ENCODE measurements at places on chromosomes 11 and 22.

DNA sequence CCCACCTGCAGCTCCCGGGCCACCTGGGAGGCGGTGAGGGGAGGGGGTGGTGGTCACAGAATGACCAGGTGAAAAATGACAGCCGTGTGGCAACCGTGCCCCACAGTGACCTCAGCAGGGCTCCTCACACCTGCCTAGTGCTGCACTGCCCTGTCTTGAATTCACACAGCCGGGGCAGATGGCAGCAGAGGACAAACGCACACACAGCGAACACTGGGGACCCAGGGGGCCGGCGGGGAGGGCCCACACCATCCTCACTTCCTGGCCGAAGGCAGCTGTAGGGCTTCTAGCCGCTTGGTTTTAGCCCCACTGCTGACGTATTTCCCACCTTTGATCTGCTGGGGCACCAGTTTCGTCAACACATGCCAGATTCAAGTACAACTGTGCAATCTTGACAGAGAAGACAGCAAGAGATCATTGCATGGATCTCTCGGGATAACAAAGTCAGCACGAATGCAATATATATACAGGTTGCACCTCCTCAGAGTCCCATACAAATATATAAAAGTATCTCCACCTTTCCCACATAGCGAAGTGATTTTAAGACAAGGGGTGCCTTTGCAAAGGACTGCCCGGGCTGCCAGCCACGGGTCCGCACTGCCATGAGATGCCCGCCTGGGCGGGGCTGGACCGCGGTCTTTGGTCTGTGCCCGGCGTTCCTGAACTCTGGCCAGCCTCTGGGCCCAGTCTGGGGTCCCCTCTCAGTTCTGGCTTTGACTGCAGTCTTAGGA is 26.9 kb downstream of the TRMU start:
- peak; percentile 6 for DNase-seq

- peak; percentile 56 for DNase-seq
These were observed 18.9 kb downstream of the PLAAT3 start for GRCh38 chr11:63595296-63595695.

GRCh38 chr11:21965221-21965620 is 227.7 kb upstream of the ANO5 start:
- no peak for DNase-seq

- DNase-seq: no peak
These were observed 80.8 kb upstream of the NNMT start for GRCh38 chr11:114215428-114215827.

DNA sequence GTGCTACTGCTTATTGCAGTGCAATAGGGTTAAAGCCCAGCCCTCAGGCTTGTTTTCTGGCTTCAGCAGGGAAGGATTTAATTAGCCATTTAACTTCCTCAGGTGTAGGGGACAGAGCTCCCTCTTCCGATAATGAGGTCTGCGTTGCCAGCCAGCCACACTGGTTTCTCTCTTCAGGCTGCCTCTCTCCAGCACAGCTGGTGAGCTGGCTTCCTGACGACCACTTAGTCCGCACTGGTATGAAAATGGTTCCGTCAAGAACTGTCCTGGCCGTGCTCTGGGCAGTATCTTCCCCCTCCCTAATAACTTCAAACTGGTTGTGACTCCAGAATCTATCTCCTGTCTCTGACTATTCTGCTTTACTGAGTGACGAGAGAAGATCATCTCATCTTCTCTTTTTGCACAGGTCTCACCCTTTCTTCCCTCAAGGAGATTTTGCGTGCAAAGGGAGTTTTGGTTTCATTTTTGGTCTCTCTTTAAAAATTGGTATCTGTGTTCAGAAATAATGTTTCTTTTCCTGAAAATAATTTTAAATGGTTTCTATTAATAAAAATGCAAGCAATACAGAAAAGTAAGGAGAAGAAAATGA is 49.2 kb downstream of the CNTN5 start:
- DNase-seq: no peak

- DNase-seq: no peak
These were observed 6.2 kb downstream of the DNAJC24 start for GRCh38 chr11:31375879-31376278.

DNA sequence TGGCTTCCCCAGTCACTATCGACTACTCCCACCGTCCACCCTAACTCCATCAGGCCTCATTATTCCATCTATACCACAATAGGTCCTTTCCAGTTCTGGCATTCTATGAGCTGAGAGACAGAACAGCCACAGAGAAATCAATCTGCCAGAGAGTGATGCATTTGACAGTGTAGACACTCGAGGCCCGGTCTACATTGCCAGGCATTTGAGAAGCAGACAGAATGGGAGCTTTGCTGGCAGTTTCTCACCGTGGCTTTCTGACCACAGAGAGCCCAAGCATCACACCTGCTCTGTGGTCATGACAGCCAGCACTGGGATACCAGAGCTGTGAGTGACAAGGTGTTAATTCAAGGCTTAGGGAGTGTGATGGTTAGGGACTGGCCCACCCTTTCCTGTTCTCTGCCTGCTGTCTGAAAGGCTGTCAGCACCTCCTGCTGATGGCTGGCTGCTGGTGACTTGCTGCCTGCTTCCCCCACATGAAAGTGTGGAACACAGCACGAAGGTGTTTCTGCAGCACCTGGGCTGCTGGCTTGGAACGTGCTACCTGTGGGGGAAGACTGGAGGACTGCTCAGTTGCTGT is 137.8 kb downstream of the KIRREL3 start:
- DNase-seq: no peak

- DNase-seq: no peak
These were observed 77.8 kb downstream of the APOL5 start for GRCh38 chr22:35795476-35795875.

DNA sequence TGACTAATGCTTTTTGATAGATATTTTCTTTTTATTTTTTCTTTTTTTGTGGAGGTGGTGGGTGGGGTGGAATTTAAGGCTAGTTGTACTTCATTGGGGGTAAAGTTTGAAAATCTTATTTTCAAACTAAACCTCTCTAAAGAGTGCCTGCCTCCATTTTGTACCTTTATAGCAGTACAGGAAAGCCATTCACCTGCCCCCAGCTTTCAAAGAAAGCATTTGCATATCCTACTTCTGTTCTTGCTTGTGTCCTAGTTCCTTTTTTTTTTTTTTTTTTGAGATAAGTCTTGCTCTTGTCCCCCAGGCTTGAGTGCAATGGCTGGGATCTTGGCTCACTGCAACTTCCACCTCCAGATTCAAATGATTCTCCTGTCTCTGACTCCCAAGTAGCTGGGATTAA is 766.2 kb upstream of the LRRC4C start:
- DNase-seq: no peak

DNA sequence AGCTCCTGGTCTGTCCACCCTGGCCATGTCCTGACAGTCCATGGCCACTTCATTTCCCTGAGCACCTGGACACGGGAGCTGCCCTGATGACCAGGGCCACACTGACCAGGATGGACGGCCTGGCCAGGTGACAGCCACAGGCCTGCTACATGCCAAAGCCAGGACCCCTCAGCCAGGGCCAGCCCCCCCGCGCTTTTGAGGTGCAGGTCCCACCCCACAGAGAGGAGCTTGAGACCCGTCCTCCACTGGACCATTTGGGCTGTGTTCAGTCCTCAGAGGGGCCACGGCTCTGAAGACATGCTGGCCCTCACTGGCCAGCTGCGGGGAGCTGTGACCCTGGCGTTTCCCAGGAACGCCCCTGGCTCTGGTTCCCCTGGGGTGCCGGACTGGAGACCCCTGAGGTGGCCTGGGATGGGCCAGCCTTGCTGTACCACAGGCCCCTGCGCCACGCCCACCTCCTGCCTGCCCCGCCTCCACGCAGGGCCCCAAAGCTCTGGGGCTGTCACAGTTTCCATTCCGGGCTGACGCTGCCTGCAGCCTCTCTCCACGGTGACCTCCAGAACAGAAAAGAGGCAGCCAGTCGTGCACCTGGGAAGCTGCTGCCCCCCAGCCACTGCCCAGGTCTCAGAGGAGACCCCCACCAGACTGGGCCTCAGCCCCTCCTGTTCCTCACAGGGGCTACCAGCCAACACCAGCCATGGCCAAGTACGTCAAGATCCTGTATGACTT is 18.2 kb downstream of the EPS8L2 start:
- no peak for DNase-seq

GRCh38 chr11:110119317-110119716 is 26.1 kb downstream of the ZC3H12C start:
- DNase-seq: no peak

DNA sequence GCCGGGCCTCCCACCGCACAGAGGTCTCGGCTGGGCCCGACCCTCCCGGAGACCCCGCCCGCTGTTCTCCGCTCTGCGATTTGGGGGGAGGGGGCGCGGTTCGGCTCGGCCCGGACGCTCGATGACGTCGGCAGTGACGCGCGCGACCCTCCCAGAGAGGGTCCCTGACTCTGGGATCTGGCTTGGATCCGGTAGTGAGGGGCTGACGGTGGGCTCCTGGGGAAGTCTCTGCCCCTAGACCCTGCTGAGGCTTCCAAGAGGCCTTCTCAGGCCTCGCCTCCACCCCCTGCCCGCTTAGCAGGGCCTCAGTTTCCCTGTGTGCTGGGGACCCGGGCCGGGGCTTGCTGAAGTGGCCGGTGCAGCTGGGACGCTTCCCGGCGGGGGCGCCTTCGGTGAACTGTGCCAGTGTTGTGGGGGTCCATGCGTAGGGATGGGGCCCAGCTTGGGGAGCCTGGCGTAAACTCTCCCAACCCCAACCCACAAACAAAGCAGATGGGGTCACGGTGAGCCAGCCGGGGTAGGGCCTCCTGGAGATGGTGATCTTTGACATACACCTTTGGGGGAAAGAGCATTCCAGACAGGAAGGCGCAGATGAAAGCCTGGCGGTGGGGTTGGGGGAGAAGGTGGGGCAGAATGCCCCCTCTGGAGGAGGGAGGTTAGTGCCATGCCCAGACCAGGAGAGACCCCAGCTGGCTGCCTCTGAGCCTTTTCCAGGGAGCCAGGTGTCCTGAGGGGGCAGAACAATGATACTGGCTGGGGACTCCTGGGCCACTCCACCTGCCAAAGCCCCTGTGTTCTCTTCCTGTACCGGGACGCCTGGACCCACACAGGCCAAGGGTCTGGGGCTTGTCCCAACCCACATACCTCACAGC is 1.0 kb downstream of the B4GALNT4 start:
- DNase-seq: no peak

GRCh38 chr22:41725510-41726110 is 26.3 kb downstream of the MEI1 start:
- DNase-seq: peak; percentile 12

- peak; percentile 10 for DNase-seq
These were observed at the start of gene CALCB for GRCh38 chr11:15073361-15074205. Gene CALCB, plus strand, starts transcription at chr11:15073593. Its CDS starts 1,126 bp downstream, at chr11:15074719.

DNA sequence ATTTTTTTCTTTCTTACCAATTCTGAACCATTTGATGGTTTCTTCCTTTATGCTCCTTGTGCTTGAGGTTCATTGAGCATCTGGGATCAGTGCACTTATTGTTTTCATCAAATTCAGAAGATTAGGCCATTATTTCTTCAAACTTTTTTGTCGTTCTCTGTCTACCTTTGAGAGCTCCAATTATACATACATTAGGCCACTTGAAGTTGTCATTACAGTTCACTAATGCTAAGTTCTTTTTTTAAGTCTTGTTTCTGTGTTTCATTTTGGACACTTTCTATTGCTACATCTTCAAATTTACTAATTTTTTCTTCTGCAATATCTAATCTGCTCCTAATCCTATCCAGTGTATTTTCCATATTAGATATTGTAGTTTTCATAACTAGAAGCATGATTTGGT is 40.8 kb downstream of the CDPF1 start:
- no peak for DNase-seq

DNA sequence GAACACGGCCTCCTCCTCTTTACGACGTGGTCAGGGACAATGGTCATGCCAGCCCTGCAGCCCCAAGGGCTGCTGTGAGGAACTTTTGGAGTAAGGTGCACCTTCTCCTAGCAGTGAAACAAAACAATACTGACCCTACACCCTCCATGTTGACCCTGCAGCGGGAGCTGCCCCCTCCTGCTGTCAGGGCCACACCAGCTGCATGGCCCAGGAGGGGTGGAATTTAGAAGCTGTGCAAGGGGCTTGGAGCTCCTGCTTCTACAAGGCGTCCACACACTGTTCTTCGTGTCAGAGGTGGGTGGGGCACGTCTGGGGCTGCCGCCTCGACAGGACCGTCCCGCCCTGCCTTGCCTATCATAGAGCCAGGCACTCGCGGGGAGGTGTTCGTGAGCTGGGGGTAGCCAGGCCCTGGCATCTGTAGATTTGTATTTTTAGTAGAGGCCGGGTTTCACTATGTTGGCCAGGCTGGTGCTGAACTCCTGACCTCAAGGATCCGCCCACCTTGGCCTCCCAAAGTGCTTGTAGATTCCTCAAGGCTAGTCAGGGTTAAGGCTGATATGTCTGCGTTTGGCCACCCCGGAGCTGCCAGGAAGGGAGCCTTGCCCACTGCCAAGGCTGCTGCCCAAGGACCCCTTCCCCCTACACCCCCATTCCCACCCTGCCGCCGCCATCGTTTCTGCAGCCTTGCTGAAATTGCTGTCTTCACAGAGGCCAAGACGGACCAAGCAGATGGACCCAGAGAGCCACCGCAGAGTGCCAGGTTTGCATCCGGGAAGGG is 15.9 kb downstream of the INCENP start:
- DNase-seq: no peak

DNA sequence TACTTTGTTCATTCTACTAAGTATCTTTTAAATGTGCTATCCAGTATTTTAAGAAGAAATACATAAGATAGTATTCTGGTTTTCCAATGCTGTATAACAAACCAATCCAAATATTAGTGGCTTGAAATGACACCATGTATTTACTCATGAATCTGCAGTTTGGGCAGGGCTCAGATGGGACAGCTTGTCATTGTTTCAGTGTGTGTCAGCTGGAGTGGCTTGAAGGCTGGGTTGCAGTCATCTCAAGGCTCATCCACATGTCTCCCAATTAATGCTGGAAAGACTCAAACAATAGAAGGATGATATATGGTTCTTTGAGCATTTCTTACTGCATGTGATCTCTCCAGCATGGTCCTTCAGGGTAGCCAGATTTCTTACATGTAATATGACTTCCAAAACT is 146.2 kb downstream of the ARHGAP42 start:
- DNase-seq: no peak

- DNase-seq: no peak
These were observed 866.8 kb upstream of the TENM4 start for GRCh38 chr11:80307676-80308075.

DNA sequence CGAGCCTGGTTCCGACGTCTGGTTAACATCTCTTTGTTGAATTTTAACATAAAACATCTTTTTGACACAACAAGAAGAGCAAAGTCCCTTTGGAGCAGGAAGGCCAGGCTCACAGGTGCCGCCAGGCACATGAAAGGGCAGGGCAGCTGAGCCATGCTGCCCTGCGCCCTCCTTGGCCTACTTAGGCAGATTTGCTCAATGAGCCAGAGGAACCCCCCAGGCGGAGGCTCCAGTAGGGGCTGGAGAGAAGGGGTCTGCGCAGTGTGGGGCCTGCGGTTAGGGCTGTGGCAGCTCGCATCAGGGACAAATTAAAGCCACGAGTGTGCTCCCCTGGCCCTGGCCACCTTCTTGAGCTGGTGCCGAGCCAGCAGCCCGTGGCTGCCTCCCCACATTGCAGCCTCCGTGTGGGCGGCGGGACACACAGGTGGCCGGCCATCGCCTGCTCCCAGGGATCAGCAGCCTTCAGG is 9.9 kb upstream of the SLC22A12 start:
- DNase-seq: no peak

- DNase-seq: no peak
These were observed 32.1 kb downstream of the LRP4 start for GRCh38 chr11:46886211-46886610.

Data from IMR-90 (cell line).